Kidney tubule cell (primary cell): ENCODE measurements at places on chromosomes 16 and 17.

GRCh38 chr16:10408824-10409381 lies 23.0 kb downstream of the ATF7IP2 start:
- DNase-seq: no peak

DNA sequence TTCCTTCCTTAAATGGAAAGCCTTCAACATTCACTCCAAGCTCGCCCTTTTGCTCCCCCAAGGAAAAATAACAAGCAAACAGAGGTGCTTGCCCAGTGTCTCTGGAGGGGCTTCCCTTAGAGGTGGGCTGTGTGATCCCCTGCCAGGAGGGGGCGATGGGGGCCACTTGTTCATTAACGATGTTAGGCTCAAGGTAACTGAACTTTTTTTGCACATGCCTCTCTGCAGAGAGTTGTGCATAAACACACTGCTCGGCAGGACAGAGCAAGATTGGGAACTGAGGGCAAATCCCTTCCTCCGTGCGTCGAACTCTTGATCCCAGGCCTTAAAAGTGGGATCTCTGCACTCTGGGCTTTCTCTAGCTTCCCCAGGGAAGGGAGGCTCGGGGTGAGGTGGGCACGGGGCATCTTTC lies 15.5 kb upstream of the NAGLU start:
- DNase-seq: no peak

DNA sequence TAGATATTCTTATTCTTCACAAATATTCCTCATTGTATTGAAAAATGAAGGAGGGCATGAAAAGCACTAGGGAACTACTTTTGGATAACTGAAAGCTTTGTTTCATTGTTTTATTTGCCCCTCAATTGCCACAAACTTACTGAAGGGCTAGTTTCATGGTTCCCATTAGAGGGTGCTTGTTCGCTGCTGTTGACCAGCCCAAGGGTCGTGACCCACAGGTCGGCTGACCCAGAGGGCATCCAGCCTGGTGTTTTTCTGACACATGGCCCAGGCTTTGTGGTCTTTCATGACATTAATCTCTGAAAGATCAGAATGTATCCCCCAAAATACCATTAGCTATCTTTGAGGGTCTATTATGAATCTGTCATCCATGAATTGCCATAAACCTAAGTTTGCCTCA lies 30.0 kb downstream of the DGKE start:
- DNase-seq: no peak

DNA sequence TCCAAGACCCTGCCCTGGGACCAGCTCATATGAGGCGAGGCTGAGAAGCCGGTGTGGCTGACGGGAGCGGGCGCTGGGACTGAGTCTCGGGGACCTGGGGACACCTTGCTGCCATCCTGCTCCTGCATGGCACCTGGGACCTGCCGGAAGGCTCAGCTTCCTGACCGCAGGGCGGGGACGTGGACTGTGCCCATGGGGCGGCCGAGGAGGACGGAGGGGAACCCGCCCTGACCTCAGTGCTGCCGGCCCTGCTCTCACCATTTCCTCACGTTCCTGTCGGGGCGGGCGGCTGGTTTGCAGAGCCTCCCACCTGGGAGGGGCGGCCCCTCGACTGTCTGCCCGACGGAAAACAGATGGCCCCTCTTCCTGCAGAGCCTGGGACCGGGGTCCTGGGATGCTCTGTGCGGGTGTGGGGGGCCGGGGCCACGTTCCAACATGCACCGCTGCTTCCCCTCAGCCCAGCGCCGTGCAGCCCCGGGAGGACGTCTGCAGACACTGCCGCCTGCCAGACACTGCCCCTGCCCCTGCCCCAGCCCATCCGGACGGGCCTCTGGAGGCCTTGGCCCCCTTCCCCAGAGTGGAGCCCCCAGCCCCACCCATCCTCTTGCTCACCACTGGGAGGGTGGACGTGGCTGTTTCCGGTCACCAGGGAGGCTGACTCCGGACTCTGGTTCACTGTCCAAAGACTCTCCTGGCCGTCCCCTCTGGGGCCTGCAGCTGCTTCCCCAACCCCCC lies 43.9 kb upstream of the SSTR5 start:
- DNase-seq: no peak

- no peak for DNase-seq
These were observed 41.1 kb upstream of the MTSS2 start for GRCh38 chr16:70726892-70727361.

DNA sequence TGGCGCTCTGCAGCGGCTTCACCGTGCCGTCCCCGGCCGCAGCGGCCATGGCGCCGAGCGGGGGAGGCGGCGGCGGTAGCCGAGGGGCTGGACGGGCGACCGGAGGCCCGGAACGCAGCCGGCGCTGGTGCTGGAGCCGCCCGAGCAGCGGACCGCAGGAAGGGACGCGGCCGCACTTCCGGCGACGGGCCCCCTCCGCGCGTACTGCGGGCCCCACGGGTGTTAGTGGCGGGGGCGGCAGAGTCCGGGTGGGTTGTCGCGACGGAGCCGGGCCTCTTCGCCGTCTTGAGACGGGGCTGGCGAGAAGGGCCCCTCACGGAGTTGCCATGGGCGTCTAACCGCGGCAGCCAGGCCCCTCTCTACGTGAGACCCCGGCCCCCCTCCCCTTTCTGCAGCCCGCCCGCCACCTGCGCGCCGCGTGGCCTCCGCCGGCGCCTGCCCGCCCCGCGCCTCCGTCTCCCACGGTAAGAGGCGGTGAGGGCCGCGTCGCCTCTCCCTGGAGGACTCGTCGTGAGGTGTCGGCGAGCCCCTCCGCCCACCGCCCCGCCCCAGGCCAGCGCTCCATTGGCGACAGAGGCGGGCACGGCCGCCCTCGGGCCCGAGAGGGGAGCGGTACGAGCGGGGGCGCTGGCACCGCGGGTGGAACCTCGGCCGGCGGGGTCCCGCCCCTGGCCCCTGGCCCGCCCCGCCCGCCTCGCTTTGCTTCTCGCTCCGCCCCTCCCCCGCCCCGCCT lies at the start of the genes VPS9D1 and ZNF276:
VPS9D1 (minus strand) TSS at position 86 of the 733 bp plus-strand sequence; CDS start at position 49, 37 bp downstream.
ZNF276 (plus strand) TSS at position 725 of the 733 bp plus-strand sequence. CDS start 104 bp downstream, outside the sequence.
- peak; percentile 82 for DNase-seq

GRCh38 chr16:28313587-28313986 lies 21.3 kb downstream of the SBK1 start:
- DNase-seq: no peak

DNA sequence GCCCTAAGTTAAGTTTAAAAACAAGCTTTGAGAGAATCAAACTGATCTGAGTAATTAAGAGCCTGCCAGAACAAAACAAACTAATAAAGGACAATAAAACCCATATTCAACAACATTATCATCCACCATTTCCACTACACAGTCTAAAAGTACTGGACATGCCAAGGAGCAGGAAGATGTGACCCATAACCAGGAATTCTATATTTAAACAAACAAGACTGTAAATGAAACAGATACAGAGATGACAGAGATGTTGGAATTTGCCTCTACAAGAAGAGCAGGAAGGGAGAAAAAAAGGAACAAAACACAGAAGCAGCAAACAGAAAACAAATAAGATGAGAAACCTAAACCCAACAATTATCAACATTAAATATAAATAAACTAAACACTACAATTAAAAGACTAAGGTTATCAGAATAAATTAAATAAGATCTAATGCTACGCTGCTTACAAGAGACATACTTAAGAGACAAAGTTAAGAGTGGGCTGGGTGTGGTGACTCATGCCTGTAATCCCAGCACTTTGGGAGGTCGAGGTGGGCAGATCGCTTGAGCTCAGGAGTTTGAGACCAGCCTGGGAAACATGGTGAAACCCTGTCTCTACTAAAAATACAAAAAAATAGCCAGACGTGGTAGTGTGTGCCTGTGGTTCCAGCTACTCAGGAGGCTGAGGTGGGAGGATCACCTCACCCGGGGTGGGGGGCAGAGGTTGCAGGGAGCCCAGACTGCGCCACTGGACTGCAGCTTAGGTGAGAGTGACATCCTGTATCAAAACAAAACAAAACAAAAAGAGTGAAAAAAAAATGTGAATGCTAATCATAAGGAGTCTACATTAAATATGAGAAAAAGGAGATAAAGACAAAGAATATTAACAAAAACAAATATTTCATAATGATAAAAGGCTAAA lies 50.6 kb downstream of the CREBBP start:
- DNase-seq: no peak

DNA sequence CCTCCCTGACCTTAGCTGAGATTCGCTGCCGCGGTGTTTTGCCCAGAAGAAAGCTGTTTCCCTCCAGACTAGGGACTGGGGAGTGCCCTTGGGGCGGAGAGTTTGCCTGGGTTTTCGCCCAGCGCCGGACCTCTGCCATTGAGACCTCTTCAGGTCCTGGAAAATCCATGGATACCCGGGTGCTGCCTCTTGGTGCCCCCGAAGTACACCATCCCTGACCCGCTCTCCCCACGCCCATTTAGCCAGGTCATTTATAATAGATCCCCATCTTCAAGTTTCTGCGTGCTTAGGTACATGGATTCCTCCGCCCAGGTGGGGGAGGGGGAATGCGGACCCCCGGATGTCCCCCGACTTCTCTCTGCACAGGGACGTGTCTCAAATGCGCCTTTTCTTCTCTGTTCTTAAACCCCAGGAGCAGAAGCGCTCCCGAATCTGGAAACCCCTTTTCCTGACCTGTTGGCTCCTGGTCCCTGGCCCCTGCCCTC lies 15.0 kb upstream of the CBX8 start:
- DNase-seq: no peak

DNA sequence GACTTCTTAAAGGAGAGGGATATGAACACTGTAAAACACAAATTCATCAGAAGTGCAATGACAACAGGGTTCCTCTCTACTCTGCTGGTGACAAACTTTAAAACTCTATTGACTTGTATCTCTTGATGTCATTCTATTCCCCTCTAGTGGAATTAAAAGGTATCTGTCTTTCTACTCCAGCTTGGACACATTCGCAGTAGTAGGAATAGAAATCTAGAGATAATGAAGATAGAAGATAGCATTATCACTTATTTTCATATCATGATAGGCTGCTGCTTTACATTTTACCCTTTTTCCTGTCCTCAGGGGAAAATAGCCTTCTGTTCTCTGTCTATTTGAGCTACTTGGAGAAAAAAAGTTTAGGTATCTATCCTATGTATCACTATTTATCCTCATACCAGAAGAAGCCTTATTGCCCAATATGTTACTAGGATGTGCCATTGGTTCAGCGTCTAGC lies 209.6 kb upstream of the CACNG5 start:
- DNase-seq: peak; percentile 50

DNA sequence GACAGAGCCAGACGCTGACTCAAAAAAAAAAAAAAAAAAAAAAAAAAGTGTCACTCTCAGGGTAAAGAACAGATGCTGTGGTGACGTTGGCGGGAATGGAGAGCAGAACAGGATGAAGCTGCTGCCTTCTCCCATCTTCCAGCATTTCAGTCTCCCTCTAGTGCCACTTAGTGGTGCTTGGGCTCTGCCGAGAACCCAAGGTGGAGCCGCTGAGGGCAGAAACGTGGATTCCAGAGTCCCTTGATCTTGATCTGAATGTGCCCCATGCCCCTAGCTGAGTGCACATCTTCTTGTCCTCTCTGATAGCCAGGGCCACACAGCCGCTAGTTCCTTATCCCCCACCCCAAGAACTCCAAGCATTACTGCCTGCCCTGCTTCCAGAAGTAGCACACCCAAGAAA lies 43.2 kb upstream of the FA2H start:
- DNase-seq: no peak

DNA sequence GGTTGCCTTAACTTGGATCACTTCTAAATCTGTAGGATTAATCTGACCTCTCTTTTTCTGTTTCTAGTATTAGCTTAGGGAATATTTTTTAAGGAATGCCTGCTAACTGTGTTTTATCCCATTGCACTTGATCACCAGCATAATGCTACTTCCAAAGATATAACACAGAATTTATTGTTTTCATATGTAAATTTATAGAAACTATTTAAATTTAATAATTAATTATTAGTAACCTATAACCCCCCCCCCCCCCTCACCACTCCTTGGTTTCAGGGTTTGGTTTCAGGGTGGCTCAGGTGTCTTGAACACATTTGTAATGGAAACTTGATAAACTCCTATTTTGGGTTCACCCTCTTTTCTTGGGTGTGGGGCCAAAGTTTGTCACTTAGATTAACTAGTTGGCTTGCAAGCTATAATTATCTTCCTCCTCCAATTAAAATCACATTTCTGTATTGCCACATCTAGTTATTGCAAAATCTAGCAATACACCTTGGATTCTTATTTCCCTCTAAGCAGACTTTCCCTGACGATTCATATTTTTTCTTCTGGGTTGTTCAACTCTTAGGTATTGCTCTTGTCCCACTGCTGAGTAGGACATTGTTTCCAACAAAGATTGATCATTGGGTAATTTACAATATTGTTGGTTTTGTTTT lies 18.3 kb downstream of the KRT12 start:
- DNase-seq: no peak

DNA sequence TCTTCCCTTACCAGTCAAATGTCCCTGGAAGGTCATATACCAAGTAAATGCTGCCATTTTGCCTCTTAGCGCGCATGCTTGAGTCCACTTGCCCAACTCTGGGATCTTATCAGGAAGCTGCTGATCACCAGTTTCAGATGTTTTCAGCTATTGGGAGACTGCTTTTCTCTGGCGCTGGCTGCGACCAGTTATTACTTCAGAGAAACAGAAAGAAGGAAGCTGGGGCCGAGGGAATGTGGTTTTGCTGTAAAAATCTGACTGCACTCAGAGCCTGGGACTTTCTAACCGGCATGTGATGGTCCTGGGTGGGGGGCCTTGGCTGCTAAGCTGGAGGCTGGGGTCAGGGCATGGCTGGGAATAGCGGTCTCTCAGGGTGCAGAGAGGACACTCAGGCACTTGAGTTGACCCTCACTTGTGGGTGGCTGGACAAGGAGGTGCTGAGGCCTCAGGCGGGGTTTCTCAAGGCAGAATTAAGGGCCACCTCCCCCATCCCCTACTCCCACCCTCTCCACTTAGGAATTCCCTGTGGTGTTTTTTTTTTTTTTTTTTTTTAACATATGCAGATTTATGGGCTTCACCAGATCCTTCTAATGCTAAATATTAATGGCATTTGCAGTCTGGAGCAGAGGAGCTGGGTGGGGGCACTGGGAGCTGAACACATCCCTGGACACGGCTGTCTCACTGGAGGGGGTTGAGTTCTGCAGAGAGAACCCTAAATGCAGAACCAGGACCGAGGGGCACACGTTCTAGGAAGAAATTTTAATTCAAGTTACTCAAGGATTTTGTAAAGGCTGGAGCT lies 145.8 kb downstream of the CYLD start:
- DNase-seq: no peak

DNA sequence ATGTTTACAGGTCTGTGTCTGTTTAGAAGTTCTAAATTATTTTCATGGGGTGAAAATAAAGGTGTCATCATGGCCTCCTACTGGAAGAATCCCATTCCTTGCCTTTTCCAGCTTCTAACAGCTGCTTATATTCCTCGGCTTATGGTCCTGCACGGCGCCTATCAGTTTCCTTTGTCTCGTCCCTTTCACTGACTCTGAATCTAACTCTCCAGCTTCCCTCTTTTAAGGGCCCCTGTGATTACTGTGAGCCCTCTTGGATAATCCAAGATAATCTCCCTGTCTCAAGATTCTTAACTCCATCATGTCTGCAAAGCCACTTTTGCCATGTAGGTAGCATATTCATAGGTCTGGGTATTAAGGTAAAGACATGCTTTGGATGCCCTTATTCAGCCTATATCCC lies 441.0 kb upstream of the ERCC4 start:
- DNase-seq: no peak

GRCh38 chr16:48948911-48949310 lies 332.7 kb downstream of the CBLN1 start:
- DNase-seq: no peak
